ENCODE measurements at places on chromosomes 13 and 19.

DNA sequence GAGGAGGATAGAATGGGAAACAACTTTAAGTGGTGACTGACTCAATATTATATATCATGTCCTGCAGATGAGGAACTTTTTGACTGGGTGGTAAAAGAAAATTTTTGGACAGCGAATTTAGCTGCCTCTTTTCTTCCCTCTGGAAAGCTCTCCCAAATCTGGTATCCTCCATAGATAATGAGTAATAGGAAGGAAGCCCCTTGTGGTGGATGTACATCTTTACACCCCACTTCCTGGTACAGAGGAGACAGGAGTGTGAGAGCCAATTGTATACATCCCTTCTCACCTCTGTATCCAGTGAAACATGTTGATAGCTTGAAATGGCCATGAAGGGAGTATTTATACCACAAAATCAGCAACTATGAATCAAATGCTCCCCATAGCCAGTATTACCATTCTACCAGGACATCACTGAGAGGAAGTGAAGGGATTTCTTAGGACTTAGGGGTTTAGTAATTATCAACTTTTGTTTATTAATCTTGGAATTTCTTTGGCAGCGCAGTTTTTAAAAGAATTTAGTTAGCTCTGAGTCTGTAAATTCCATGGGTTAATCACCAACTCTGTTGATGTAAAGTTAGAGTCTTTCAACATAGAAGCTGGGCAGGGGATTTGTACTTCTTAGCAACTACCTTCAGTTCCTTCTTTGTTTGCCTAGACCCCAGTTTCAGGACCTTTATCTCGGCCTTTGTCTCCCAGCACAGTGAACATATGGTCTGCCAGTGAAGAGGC is 17.0 kb upstream of the TDRD3 start:
- DNase-seq, result no peak

- DNase-seq, result no peak
Measured at GRCh38 chr19:41401483-41401882, 3.9 kb downstream of the BCKDHA start.

DNA sequence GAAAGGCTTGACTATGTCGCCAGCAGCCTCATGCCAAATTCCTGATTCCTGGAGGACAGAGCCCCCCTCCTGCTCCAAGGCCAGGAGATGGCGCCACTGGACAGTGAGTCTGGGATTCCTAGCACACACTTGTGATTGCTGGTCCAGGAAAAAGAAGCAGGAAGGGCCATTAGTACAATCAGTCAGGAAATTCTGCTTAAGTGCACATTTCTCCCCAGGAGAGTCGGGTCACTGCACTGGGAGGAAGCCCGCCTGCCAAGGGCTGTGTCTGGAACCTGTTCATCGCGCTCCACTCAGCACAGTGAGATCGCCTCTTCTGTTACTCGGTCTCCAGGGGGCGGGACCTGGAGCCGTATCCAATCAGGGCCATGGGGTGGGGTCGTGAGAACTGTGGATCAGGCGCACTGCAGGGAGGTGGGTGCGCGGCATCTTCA is 65.1 kb downstream of the ZNF823 start:
- DNase-seq, result peak; percentile 52

GRCh38 chr13:106633321-106633720 is 65.4 kb upstream of the ARGLU1 start:
- no peak for DNase-seq

DNA sequence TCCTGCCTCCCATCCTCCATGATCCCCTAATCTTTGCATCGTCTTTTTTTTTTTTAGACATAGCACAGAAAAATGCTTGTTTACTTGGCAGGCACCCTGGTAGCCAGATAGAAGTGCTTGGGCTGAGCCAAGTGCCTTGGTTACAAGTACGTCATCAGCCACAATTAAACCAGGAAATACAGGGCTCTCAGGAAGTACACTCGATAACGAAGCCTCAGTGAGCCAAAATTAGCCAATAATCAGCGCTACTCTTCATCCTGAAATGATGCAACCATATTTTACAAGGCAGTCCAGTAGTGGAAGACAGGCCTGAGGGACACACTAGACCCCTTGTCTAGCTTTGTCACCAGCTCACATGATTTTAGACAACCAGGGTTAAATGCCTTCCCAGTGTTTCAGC is 194.0 kb upstream of the NBEA start:
- DNase-seq, result no peak

GRCh38 chr19:45515081-45515624 is 7.9 kb downstream of the VASP start:
- no peak for DNase-seq

DNA sequence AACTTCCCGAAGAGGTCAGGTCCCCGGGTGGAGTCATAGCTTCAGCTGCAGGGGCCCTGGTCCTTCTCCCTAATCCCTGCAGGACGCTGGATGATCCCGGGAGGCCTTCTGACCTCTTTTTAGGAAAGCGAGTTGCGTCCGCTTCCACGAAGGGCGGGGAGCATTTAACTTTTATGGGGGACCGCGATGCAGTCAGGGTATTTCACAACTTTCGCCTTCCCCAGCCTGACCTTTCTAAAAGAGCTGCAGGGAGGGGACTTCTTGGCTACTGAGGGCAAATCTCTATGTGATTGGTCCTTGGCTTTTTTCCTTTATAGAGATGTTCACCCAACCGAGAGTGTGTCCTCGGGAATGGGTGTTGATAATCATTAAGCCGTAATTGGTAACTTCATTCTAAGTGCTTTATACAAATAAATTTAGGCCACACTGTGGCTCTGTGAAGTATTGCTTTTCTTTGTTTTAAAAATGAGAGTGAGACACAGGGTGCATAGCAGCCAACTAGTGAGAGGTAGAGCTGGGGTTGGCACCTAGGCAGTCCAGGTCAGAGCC is 778 bp downstream of the ZNF230 start:
- DNase-seq, result peak; percentile 51

DNA sequence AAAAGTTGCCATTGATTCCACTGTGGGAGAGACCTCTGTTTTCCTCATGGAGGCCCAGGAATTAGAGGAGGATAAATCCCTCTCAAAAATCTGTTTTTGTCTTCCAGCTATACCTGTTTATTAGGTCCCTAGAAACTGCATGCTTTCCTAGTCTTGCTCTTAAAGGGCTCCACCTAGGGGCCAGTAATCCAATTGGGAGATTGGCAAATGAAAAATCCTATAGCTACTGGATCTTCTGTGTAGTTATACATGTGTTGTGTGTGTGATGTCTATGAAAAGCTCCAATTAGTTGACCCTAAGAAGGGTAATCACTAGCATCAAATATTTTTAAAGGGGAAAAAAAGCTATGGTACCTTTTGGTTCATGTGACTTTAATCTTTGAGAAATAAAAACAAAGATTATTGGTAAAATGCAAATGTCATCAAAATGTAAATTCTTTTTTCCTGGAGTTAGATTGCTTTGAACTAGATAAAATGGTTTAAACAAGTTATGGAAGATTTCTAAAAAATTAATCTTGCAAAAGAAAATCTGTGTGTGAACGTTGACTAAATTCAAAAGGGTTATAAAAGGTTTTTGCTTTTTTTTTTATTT is 63.4 kb upstream of the C1QTNF9B start:
- peak; percentile 46 for DNase-seq
